ENCODE measurements at places on chromosomes 6 and 20. TPM values are rescaled to one million over a fixed set of nuclear protein-coding genes. Genes with fewer than 3 reads are reported as not detected.

MDFI gene
- 40.6 TPM for total RNA-seq

ZNF831 gene
- 0.06 TPM for total RNA-seq

DDO gene
- 0.79 TPM for total RNA-seq

DNA sequence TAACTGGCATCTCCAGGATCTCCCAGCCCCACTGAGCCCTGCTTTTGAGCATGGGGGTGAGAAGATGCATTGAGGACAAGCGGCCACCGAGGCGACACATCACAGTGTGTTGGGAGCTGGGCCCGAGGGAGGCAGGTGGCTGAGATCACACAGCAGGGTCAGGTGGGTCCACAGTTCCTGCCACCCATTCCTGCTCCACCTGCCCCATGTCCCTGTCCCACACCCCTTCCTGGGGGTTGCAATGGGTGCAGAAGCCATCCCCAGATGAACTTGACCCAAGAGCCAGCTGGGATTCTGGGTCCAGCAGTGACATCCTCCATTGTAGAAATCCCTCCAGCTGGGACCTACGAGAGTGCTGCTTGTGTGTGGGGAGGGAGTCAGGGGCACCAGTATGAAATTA lies 1.0 kb downstream of the TGM2 start:
- DNase-seq: no peak

- DNase-seq: no peak
Observed at GRCh38 chr6:162251257-162251656, 476.3 kb downstream of the PRKN start.

DNA sequence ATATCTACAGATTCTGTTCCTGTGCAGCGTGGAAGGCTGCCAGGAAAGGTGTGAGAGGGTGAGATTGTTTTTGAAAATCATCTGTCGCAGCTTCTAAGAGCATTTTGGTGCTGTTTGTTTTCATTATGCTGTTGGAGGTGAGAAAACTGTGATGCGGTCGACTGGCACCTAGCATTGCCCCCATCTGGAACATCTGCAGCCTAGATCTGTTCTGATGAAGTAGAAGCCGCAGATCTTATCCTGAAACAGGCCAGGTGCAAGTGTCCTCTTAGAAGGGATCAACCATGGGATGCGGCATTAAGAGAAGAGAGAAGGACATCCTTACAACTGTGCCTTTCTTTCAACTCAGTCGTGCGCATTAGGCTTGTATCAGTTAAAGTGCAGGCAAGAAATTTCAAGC lies 167.3 kb downstream of the CDH26 start:
- no peak for DNase-seq

DNA sequence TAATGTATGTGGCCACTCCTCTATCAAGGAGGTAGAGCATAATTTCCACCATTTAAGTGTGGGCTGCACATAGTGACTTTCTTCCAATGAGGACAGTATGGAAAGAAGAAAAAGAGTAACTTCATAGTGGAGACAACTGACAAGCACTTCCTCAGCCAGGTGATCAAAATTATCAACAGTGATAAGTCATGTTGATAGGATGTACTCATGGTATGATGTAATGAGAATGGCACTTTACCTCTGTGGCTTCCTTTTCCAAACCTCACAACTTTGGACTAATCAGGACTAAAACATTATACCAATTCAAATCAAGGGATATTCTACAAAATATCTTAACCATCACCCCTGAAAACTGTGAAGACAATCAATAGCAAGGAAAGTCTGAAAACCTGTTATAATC lies 302.3 kb upstream of the CITED2 start:
- DNase-seq: no peak

DNA sequence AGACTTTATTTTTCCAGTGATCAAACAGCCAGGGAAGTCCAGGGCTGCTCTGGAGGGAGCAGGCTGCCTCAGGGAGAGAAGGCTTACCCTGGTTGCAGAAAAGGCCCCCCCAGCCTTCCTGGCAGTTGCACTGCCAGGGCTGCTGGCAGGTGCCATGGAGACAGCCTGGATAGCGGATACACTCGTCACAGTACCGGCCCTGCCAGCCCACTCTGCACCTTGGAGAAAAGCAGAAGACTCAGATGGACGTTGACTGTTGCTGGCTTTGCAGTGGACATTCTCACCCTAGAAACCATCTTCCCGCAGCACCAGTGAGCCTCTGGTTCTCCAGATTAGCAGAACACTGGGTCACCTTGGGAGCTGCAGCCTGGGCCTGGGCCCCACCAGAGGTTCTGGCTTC lies 5.4 kb downstream of the DLL1 start:
- DNase-seq: no peak

DNA sequence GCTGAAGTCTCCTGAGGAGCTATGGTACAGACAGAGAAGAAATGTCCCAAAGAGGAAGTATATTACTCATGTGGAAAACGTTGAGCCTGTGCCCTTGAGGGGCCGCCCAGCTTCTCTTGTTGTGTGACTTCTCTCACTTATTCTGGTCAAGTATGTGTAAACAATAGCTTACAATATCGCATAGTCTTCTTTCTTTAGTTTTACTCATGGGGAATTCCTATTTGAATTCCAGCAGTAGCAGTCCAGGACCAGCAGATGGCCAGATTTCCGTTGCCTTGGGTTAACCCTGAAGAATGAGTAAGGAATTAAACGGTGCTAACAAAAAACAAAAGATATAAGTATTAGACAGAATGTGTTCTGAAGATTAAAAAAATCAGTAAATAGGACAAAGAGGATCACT lies 522.0 kb upstream of the GJE1 start:
- DNase-seq: no peak

GRCh38 chr6:47634210-47635047 lies 64.0 kb upstream of the ADGRF4 start:
- DNase-seq: no peak

GRCh38 chr6:25370178-25371036 lies 91.2 kb downstream of the CARMIL1 start:
- DNase-seq: no peak
